Activated CD4-positive, alpha-beta T cell treated with anti-CD3 and anti-CD28 coated beads for 36 hours (primary cell): ENCODE measurements at places on chromosomes 1 and 21. TPM values are rescaled to one million over a fixed set of nuclear protein-coding genes. Genes with fewer than 3 reads are reported as not detected.

GRCh38 chr1:47616906-47617305, 179.1 kb downstream of the FOXD2 start:
- DNase-seq, result no peak

GRCh38 chr1:185155600-185156287, 1.0 kb downstream of the TRMT1L start:
- no peak for DNase-seq

The CAPN8 gene
- not detected for total RNA-seq

- DNase-seq, result no peak
Observed at GRCh38 chr1:5909576-5910275, 82.5 kb downstream of the NPHP4 start.

- DNase-seq, result no peak
Observed at GRCh38 chr1:19206947-19207346, 3.1 kb downstream of the UBR4 start.

DNA sequence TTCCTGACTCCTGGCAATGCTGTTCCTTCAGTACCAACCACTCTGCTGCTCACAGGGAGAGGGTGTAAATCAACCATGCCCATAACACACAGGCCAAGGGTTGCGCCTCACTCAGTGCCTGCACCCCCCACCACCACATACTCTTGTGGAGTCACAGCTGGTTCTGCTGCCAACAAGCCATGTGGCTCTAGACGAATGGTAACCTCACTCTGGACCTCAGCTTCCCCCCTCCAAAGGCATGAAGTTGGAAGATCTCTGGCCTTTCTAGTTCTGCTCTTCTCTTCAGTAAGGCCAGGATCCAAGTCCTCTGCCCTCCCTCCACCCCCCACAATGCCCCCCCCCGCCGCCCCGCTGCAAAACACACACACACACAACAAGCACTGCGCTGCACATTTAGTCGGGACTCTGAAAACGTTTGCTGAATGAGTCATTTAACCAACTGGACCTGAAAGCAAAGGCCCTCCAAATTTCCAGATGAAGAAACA, 1.7 kb upstream of the GLIS1 start:
- no peak for DNase-seq

DNA sequence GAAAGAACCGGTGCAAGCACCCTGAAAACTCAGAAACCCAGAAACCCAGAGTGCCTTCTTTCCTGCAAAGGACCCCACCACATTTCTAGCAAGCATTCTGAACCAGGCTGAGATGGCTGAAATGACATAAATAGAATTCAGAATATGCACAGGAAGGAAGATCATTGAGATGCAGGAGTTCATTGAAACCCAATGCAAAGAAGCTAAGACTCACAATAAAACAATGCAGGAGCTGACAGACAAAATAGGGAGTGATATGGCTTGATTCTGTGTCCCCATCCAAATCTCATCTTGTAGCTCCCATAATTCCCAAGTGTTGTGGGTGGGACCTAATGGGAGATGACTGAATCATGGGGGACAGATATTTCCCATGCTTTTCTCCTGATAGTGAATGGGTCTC, 22.8 kb upstream of the SGIP1 start:
- no peak for DNase-seq

The AGBL4 gene
- total RNA-seq, result not detected

DNA sequence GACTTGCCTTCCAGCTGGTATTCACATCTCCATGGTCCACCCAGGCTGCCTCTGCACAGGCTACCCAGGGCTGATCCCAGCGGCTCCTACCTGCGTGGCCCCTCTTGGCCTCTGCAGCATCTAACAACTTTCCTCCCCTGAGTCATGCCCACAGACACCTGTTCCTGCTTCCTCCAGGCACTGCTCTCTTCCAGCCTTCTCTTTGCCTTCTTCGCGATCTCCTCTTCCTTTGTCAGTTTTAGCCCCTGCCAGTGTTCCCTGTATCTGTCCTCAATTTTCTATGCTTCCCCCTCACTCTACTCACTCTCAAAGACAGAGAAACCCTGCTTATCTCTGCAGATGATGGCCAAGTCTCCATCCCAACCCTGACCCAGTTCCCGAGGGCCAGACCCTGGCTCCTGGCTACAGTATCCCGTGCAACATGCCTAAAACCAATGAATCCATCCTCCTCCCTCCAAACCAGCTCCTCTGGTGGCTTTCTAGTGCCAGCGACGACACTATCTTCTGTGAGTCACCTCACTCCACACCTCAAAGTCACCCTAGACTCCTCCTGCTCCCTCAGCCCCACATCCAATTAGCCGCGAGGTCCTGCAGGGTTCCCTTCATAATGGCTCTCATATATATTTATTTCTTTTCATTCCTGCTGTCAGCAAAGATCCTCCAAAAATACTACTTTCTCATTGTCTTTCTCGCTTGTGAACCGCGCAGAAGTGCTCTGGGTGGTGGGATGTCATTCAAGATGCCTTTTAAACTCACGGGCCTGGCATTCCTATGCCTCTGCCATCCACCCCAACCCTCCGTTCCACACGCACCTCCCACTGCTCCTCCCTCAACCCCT, 259.2 kb downstream of the TOMM20 start:
- no peak for DNase-seq

The GJA4 gene
- not detected for total RNA-seq

The LDLRAD2 gene
- total RNA-seq, result 0.11 TPM

DNA sequence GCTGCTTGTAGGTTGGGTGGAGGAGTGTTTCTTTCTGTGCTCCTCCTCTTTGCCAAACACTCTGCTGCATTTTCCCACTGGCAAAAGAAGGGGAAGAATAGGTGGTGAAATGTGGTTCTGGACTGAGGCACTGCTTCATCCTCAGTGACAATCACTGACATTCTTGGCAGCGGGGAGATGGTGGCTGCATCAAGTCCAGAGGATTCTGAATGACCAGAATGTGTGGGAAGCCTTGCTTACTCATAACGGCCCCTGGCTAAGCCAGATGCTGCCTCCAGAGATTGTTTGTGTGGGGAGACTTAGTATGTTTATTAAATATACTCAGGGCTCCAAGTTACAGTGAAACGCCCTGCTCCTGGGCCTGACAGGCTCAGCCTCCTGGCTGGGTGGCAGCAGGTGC, 160.3 kb downstream of the CACNA1E start:
- no peak for DNase-seq

DNA sequence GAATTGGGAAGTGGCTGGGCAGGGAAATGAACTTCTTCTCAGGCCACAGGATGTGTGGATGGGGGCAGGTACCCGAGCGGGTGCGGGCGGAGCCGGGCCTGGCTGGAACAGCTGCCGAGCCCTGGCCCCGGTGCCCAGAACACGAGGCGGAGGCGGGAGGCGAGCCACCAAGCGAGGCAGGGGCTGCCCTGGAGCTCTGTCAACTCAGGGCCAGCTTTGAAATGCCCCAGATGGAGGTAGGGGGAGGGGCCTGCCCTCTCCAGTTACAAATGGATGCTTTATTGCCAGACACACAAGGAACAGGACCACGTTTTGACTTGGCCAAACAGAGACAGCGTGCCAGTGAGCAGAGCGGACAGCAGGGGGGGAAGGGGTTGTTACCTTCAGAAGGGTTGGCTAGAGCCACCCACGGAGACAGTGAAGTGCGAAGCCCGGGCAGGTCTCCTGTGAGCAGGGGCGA, 240.4 kb downstream of the SDCCAG8 start:
- DNase-seq, result no peak

The KHDRBS1 gene
- 198 TPM for total RNA-seq

The SERTAD4 gene
- total RNA-seq, result not detected

DNA sequence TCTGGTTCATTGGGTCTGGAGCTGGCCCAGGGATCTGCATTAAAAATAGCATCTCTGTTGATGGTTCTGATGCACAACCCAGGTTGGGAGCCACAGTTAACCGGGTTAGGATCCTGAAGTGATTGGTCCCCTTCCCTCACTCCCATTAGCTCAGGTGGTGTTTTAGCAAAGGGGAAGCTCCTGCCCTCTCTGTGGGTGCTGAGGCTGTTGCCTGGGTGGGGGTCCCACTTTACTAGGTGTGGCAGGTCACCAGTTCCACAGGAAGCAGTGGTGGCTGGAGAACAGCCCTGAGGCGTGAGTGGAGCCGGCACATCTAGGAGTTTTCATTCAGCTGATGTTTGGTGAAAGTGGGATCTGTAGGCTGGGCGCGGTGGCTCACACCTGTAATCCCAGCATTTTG, 86.5 kb downstream of the MAN1C1 start:
- DNase-seq, result no peak

The KCNT2 gene
- 0.05 TPM for total RNA-seq

The TRAF3IP3 gene
- 138 TPM for total RNA-seq

GRCh38 chr1:92354259-92354658, 55.4 kb downstream of the RPAP2 start:
- DNase-seq, result no peak

DNA sequence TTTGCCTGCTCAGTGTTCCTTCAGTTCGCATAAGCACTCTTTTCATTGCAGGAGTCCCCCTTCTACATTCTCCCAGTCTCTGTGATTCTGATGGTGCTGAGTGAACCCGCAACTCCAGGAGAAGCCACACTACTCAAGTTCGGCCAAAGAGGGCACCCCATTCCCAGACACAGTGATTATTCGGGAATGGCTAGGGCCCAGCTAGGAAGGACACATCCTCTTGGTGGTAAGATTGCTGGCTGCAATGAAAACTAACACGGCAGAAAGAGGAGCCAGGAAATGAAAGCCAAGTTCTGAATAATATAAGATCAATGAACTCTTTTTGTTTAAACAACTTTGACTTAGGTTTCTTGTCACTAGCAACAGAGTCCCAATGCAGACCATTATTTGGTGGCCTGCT, 14.9 kb downstream of the CREG1 start:
- DNase-seq, result no peak

- no peak for DNase-seq
Observed at GRCh38 chr21:27101523-27101922, 134.6 kb upstream of the ADAMTS5 start.

- peak; percentile 46 for DNase-seq
Observed at GRCh38 chr1:52365071-52365745, 797 bp downstream of the CC2D1B start.

GRCh38 chr1:213274140-213274539, 223.1 kb downstream of the RPS6KC1 start:
- DNase-seq, result no peak

DNA sequence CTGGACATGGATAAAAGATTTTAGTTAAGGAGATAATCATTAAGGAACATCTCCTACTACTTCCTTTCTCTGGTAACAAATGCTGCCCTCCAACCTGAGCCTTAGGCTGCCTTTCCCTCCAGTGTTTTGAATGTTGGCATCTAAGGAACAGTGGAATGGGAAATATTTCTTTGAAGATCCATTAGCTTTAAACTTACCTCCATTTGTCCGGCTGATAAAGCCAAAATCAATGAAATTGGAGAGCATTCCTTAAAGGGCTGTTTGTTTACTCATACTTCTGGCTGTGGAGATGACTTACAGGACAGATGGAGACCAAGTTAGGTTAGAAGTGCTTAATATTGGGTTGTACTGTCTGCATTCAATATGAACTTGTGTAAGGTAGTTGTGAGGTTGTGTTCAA, 439.1 kb downstream of the PLA2G4A start:
- no peak for DNase-seq

The TCP10L gene
- total RNA-seq, result 1.2 TPM

DNA sequence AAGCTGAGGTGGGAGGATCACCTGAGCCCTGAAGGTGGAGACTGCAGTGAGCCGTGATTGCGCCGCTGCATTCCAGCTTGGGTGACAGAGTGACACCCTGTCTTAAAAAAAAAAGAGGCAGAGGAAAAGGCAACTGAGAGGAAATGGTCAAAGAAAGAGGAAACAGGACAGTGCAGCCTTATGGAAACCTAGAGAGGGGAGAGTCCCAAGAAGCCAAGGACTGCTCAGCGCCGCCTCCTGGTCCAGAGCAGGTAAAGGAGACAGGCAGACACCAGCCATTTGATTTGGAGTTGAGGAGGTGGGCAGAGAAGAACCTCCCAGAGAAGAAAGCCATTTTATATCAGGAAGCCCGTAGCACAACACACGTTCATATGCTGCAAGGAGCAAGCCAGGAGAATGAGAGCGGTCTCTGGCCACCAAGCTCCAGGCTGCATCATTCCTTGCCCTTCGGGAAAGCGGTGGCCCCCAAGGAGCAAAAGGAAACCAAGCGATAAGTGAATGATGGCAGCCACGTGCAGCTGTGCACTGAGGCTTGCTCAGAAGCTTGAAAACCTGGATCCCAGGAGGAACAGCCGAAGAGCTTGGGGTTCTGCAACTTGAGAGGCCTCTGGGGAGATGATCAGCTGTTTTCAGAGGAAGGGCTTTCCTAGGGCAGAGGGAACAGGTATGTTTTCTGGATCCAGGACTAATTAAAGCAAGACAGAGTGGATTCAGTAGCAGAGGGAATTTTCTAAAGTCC, 33.7 kb downstream of the LRRC42 start:
- no peak for DNase-seq

- no peak for DNase-seq
Observed at GRCh38 chr1:42171679-42172266, 7.2 kb upstream of the GUCA2A start.

- DNase-seq, result peak; percentile 75
Observed at GRCh38 chr1:27099587-27100334, 55.2 kb downstream of the SLC9A1 start.

The ZNF593OS gene
- not detected for total RNA-seq
